ENCODE measurements at places on chromosomes 5 and 9.

DNA sequence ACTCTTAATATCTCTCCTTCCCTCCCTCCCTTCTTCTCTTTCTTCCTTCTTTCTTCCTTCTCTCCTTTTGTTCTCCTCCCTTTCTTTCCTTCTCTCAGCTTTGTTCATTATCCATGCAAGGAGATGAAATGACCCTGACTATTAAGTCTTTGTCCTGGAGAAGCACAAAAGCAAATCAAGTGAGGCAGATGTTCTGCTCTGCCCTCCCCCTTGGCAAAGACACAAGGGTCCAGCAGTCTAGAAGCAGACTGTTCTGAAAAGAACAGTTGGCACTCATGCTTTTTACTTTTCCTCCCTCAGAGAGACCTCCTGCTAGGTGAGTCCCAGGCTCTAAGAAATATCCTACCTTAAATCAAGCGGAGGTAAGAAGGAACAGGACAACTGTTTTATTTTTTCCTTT is 1067.6 kb upstream of the DMAC1 start:
- no peak for DNase-seq

- DNase-seq, result peak; percentile 54
These were observed 248.8 kb downstream of the MCTP1 start for GRCh38 chr5:95035891-95036685.

- DNase-seq, result no peak
These were observed 20.5 kb upstream of the PITX1 start for GRCh38 chr5:135054546-135054945.

DNA sequence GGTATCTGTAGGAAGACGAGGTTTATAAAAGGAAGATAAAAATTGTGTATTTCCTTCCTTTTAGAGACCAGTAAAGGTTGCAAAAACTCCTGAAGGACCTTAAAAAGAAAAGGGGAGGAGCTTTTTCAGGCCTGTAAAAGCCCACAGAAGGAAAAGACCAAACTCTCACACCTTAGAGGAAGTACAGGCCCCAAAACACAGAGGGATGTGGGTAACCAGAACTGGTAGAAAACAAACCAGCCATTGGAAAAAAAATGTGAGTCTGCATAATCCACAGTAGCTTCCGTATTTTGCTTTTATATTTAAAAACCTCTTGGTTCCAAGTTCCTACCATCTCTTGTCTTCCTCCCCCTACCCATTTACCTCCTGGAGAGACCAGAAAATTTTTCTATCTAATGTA is 8.5 kb downstream of the GIN1 start:
- DNase-seq, result peak; percentile 47

- DNase-seq, result no peak
These were observed 35.1 kb upstream of the NANS start for GRCh38 chr9:98021306-98022040.

DNA sequence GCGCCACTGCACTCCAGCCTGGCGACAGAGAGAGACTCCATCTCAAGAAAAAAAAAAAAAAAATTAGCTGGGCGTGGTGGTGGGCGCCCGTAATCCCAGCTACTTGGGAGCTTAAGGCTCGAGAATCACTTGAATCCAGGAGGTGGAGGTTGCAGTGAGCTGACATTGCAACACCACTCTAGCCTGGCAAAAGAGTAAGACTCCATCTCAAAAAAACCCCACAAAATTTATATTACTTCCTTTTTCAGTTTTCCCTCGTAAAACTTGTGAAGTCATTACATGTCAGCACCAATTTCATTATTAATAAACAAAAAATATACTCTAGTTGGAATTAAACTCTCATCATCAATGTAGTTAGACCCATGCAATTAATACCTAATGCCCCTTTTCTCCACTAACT is 43.9 kb downstream of the SHLD3 start:
- peak; percentile 40 for DNase-seq

- DNase-seq, result no peak
These were observed 160.3 kb upstream of the PTPRD start for GRCh38 chr9:10773136-10773535.

DNA sequence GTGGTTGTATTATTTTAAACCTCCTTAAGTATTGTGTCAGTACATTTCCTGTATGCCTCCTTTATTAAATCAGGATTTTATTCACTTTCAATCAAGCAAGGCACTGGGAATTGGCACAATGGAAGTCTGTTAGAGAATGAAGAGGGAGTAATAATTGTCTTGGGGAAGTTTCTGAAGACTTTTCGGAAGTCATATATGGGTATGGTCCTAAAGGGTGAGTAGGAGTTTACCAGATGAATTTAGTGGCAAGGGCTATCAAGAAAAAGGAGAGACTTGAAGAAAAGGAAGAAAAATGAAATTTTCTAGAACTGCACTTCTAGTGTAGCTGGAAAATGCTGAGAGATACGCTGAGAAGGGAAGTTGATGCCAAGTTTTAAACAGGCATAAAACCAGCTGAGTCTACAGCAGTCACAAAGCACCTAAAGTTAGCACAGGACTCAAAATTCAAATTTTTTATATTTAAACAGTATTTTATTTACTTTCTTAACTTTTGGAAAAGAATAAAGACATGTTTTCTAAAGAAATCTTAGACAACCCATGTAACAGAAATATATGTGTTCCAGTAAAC is 184.9 kb downstream of the SMC2 start:
- DNase-seq, result no peak

- no peak for DNase-seq
These were observed 4.1 kb downstream of the STK10 start for GRCh38 chr5:172183881-172184280.

DNA sequence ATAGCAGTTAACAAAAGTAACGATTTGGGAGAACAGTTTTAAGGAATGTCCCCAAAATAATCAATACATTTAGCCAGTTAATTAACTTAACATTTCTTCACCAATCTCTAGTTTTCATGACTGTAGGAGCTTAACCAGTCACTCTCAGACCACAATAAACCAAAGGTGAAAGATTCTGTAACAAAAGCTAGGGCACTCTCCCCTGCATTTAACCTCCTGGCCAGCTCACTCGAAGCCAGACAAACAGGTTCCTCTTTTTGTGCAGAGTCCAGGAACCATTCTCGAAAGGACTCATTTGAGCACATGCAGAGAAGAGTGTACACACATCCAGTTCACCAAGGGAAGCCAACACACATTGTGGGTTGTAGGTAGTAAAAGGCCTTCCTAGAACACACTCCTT is 6.5 kb downstream of the IL7R start:
- peak; percentile 47 for DNase-seq

- no peak for DNase-seq
These were observed 146.5 kb downstream of the FANCC start for GRCh38 chr9:95171001-95171400.

DNA sequence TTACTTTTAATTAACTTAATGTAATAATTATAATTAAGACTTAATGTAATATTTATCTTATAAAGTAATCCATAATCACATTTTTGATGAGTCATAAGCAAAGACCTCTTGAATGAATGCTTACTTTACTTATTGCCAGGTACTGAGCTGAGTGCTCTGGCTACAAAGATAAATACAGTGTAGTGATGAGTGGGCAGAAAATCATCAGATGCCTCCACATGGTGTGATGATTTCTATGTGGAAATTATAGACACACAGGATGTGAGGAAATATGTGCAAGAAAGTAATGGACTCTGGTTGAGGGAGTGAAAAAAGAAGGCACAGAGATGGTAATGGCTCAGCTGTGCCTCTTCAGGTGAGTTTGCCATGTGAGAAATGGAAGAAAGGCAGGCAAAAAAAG is 422.6 kb upstream of the CD180 start:
- DNase-seq, result no peak

DNA sequence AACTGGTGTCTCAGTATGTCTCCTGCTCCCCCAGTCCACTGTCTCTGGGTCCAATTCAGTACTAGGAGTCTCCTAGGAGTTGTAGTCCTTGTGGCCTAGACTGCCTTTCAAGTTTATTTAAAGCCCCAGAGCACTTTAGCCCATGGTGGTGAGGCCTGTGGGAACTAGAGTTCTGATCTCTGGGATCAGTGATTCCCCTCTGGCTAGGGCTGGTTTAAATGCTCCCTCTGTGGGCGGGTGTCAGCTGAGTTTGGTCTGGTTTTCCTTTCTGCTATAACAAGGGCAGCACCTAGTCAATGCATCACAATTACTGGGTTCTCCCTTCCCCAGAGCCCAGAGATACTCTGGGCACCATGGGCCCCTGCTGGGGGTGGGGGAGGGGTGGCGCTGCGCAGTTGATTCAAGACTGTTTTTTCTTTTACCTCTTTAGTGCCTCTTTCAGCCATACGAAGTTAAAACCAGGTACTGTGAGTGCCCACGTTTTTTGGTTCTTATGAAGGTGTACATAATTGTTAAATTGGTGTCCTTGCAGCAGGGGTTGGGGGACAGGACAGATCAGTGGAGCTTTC is 9.3 kb upstream of the SLC36A3 start:
- no peak for DNase-seq

DNA sequence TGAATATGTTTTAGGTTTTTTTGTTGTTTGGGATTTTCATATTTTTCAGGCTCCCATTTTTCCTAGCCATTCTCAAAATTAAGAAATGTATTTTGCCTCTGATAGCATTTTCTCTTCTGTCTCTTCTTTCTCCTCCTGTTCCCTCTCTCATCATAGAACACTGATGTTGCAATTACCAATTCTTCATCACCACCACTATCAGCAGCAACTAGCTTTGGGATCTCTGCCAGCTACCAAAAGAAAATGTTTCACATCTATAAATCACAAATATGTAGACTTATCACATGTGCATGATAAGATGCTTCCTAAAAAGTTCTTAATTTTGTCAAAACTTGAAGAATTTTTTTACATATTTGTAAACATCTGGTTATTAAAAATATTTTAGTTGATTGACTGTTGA is 887.1 kb downstream of the MAT2B start:
- DNase-seq, result no peak

- no peak for DNase-seq
These were observed 24.6 kb upstream of the SPIN1 start for GRCh38 chr9:88363661-88364060.

DNA sequence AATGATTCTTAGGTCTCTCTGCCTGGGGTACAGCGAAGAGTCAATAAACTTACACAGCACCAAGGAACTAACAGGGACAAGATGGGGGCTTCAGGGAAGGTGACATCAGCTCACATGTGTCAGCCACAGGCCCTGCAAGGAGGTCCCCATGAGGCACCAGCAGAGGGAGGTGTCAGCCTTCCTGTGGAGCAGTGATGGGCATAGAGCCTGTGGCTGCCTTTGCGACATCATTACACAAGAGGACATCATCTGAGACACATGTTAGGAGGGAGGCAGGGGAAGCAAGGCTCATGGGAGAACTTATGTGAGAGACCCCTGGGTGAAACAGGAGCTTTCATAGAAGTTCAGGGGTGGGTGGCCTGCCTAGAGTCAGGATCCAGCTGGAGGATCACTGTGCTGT is 389.6 kb downstream of the SEMA5A start:
- no peak for DNase-seq

DNA sequence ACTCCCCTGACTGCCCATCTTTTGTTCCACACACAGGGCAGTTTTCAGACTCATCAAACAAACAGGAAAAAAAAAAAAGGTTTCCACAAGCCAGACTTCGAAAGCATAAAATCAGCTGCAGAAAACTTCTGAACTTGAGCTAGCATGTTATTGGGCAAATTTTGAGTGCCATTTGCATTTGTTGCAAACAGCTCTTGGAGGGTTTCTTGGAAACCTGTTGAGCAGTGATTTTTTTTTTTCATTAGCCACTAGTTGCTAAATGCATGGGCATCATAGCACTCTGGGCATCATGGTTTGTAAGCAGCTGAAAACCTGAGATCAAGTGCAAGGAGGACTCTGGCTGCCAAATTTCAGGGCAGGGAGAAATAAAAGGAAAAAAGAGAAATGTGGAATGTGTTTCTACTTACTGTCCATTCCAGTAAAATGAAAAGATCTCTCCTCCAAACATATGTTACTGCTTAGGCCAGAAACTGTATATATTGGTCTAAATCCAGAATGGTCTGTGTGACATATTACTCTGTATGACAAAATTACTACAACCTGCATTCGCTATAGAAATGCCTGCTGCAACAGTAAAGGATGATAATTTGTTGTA is 85.2 kb upstream of the SMIM23 start:
- no peak for DNase-seq

DNA sequence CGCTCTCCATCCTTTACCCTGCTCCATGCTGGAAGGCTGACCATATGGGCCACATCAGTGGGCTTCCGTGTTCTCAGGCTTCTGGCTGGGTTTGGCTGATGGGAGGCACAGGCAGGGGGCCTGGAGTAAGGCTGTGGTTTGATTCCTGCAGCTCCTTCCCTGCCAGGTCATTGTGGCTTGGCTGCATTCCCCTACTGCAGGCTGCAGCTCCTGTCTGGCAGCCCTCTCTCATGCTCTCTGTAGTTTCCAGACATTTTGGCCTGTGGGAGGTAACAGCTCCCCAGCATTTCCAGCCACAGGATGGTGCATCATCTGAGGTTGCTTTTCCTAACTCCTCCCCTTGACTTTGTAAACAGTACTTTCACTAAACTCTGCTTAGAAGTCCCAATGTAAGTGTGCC is 102.0 kb upstream of the PTPN3 start:
- no peak for DNase-seq

- DNase-seq, result no peak
These were observed 91.8 kb downstream of the GLIS3 start for GRCh38 chr9:4207881-4208615.

- no peak for DNase-seq
These were observed 654 bp upstream of the TUT7 start for GRCh38 chr9:86354818-86355309.

- DNase-seq, result no peak
These were observed 40.1 kb downstream of the SLC6A3 start for GRCh38 chr5:1405121-1405520.

DNA sequence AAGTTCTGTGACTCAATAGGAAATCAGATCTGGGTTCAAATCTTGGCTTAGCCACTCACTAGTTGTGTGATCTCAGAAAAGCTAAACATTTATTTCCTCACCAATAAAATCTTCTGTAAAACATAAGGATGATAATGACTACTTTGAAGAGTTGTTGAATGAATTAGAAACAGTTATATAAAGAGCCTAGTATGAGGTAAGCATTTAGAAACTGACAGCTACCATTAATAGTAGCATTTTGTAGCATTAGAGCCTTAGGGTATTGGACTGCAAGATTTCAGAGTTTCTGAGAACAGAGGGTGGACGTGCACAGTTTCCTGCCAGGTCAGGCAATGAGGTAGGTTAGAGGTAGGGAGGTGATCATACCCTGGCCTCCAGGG is 293.2 kb downstream of the CWC27 start:
- DNase-seq, result no peak

GRCh38 chr5:138539791-138540190 is 3.2 kb downstream of the ETF1 start:
- no peak for DNase-seq

- no peak for DNase-seq
These were observed 2.1 kb upstream of the SLC12A7 start for GRCh38 chr5:1113805-1114586.

- DNase-seq, result no peak
These were observed 50.8 kb upstream of the FOXE1 start for GRCh38 chr9:97802276-97802675.

GRCh38 chr5:142821733-142822487 is 51.7 kb downstream of the ARHGAP26 start:
- peak; percentile 73 for DNase-seq

Measured in inflammatory macrophage (primary cell).